NCI-H69 (cell line): ENCODE measurements at places on chromosomes 11 and 22.
A peak's percentile ranks its signal among the peaks of the same experiment; 100 is the strongest.

DNA sequence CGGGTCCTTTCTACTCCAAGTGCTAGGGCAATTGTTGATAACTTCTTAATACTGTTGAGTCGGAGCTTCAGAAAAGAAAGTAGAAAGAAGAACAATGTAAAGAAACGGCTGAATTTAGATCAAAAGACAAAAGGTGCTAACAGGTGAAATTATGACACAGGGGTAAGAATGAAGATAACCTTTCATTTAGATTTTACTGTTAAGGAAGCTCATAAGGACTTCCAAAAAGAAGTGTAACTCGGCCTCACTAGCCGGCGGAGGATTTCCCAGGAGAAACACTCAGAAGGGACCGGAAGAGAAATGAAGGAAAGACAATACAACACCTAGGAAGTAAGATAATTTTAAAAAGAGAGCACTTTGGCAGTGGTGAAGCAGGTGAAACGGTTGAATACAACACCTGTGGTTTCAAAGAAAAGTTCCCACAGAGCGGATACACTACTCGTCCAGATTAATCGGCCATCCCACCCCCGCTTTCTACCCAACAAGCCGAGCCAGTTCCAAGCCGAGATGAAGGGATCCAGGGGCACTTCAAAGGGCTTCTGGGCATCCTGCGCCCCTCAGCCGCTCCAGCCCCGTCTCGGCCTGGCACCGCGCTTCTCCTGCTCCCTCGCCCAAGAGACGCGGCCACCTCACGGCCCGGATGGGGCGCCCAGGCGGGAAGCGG lies 737 bp downstream of the PPP2R1B start:
- DNase-seq = peak; percentile 19

DNA sequence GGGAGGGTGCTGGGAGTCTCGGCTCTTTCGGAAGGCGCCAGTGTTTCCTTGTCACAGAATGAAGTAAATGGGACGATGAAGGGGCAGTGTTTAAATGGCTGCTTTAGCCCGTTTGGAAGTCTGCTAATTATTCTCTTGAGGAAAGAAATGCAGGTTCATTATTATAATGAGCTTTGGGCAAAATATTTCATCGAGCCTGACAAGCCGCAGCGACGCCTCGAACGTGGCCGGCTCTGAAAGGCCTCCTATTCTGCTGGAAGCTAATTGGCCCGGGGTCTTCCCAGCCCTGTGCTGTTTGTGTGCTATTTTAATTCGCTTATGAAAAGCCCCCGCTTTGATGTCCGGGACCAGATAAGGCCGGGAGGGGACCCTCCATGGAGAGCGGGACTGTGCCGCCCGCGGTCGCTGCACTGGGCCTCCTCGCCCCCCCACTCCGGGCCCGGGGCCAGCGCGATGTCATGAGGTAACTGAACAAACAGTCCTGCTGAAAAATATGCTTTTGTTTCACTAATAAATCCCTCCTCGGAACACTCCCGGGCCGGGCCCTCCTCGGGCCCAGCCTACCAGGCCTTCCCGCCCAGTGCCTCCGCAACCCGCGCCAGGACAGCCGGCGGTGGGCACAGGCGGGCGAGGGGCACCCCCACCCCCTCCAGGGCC lies 78.4 kb downstream of the CDKN1C start:
- peak; percentile 62 for DNase-seq

DNA sequence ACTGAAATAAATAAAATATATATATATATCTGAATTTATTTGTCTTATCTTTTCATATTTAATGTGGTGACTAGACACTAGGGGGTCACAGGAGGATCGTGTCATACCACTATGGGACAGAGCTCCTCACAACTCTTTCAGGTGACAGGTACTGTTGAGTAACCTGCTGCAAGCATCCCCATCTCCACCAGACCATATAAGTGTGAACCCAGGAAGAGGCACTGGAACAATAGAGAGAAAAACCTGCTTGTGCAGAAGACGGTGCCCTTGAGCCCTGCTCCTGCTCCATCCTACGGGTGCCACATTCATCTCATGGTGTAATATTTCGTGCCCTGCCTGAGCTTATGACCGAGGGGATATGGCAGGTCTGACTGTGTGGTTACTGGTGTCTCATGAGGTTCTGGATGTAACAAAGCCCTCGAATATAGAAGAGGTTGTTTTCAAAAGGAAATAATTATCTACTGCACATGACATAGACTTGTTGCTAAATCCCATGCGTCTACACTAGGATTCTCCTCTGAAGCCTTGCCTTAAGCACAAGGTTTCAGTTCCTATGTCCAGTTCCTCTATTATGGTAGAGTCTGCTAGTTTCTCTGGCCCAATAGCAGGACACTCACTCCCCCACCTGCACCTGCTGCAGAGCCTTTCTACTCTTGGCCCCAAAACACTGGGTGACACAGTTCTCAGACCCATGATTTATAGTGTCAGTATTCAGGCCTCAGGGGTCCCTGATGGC lies 70.4 kb downstream of the GGTLC2 start:
- no peak for DNase-seq

- peak; percentile 68 for DNase-seq
Measured at GRCh38 chr11:105612771-105613170, 2.9 kb downstream of the GRIA4 start.

GRCh38 chr22:25663654-25664053 lies 78.3 kb upstream of the MYO18B start:
- no peak for DNase-seq

- DNase-seq = no peak
Measured at GRCh38 chr11:26916805-26917204, 77.1 kb upstream of the FIBIN start.

DNA sequence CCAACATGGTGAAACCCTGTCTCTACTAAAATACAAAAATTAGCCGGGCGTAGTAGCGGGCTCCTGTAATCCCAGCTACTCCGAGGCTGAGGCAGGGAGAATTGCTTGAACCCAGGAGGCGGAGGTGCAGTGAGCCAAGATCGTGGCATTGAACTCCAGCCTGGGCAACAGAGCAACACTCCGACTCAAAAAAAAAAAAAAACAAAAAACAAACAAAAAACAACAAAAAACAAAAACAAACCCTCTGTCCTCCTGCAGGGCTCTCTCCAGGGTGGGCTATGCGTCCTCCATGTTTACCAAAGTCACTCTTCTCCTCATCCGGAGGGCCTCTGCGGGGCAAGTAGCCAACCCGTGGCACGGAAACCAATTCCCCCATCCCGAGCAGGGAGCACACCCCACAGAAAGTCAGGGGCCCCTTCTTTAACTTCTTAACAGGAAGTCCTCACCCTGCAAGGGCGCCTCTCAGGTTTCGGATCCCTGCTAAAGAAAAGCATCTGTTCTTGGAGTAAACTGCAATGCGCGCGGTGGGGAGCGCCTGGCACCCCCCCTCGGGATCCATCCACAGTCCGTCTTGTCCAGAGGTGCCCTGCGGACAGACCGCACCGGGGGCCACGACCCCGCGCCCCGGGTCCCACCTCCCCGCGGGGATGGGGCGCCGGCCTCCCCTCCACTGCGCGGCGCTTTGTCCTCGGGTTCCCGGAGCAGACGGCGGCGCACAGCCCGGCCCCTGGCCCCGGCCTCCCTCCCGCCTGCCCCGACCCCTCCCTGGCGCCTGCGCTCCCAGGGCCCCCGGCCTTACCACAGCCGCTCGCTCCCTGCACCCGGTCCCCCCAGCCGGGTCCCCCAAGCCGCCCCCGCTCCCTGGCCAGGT lies 712 bp downstream of the CERK start:
- DNase-seq = peak; percentile 67

GRCh38 chr11:68441466-68442230 lies 18.9 kb upstream of the PPP6R3 start:
- DNase-seq = peak; percentile 98

GRCh38 chr11:75028321-75028720 lies 39.6 kb downstream of the NEU3 start:
- peak; percentile 64 for DNase-seq

DNA sequence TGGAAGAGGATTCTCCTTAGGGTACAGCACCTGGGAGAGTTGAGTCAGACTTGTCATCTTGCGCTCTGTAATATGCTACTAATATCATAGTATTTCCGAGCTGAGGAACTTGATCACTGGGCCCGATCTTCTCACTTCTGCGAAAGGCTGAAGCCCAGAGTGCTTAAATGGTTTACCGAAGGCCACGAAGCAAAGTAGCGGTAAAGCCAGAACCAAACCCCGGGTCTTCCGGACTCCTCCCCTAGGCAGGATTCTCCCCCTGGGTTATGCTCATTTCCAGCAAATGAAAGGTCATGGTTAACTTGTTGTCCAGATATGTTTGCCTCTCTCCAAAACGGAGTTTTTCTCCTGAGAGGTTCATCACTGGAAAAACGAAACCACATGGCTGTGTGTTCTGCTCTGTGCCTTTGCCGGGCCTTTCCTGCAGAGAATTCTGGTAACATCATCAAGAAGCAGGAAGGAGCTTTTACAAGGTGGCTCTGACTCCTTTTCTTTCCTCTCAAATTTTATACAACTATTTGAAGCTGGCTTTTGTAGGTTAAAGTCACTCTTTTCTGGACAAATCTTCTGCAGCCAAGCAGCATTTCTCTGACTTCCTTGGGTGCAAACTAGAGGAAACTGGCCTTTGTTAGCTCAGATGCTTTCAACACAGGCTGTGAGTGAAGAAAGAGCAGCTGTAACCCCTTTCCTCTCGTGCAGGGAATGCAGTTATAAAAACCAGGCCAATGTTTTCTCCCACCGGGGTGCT lies 35.5 kb downstream of the UBASH3B start:
- no peak for DNase-seq

- DNase-seq = no peak
Measured at GRCh38 chr11:38814670-38815069, 2216.6 kb upstream of the RAG2 start.

DNA sequence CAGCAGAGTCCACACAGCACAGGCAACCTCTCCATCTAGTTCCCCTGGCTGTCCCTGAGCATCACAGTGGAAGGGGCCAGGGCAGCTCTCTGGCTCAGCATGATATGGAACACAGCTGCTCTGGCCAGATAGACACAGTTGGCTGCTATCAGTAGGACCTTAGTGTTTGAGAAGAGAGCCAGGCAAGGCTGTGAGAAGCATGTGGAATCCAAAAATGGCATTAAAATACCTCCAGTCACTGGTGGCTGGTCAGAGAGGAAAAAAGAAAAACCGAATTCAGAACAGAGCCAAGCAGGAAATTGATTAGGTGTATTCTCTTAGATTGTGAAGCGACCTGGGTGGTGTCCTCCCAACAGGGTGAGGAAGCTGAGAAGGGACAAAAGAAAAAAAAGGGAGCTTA lies 27.9 kb downstream of the SERPINH1 start:
- DNase-seq = peak; percentile 12

- no peak for DNase-seq
Measured at GRCh38 chr11:132137289-132137980, 767.0 kb downstream of the NTM start.

- peak; percentile 89 for DNase-seq
Measured at GRCh38 chr11:45390407-45390806, 104.3 kb upstream of the SYT13 start.

DNA sequence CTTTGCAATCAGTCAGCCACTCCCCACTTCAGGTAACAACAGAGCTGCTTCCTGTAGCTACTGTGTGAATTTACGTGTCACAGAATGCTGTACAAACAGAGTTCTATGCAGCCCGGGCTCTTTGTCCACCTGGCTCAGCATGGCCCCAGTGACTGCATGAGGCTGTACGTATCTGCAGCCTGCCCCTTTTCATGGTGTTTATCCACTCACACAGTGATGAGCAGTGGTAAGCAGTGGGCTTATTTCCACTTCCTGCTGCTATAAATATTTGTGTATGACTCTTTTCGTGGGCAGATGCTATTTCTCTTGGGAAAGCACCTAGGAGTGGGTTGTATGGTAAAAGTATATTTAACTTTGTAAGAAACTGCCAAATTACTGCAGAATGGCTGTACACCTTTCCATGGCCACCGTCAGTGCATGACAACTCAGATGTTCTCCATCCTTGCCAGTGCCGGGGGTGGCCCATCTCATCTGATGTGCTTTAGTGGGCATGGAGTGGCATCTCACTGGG lies 43.3 kb downstream of the MYEOV start:
- DNase-seq = peak; percentile 43

DNA sequence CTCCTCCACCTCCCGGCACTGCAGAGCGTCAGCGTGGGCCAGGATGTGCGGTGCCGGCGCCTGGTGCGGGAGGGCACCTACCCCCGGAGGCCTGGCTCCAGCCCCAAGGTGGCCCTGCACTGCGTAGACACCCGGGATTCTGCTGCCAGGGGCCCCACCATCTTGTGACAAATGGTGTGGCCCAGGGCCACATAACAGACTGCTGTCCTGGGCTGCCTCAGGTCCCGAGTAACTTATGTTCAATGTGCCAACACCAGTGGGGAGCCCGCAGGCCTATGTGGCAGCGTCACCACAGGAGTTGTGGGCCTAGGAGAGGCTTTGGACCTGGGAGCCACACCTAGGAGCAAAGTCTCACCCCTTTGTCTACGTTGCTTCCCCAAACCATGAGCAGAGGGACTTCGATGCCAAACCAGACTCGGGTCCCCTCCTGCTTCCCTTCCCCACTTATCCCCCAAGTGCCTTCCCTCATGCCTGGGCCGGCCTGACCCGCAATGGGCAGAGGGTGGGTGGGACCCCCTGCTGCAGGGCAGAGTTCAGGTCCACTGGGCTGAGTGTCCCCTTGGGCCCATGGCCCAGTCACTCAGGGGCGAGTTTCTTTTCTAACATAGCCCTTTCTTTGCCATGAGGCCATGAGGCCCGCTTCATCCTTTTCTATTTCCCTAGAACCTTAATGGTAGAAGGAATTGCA lies 13.5 kb downstream of the TSKU start:
- no peak for DNase-seq

- DNase-seq = no peak
Measured at GRCh38 chr11:36313750-36314433, 17.8 kb downstream of the PRR5L start.

DNA sequence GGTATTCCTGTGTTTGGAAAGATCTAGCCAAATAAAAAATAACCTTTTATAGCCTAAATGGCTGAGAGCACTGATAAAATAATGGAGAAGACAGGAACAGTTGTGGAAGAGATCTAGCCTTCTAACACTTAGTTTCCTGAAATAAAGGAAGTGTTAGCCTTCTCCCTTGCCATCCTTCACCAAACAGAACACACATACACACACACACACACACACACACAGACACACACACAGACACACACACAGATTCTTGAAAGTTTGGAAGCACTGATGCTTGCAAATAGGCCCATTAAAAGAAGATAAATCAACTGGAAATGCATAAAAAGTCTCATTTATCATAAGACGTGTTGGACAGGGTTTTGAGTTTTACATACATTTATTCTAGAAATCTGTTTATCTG lies 37.5 kb downstream of the KIRREL3 start:
- DNase-seq = no peak

GRCh38 chr22:21666786-21667185 lies 974 bp downstream of the PPIL2 start:
- peak; percentile 25 for DNase-seq

DNA sequence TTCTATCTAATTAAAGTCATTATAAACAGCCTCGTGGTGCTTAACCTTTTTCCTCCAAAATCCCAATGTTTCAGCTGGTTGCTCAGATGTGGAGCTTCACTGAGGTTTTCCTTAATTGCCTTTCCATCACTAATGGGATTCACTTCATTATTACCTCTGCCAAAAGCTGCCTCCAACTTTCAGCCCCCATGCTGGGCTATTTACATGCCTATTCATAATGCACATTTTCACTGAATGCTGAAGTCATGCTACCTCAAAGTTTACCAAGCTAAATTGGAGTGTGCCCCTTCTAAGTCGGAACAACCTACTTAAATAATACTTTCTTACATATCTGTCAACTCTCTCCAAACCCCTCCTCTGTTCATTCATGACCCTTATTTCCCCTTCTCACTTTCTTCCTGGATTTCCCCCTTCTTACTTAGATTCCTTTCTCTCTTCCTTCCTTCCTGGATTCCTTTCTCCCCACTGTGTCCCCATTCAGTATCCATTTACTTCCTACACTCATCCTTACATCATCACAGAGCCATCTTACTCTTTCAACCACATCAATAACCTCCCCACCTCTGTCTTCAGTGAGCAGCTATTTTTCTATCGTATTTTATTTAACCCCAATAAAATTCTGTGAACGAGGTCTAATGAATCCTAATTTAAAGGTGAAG lies 887.3 kb upstream of the TENM4 start:
- DNase-seq = peak; percentile 15
